ENCODE measurements at places on chromosomes 7 and 10.

- DNase-seq: no peak
Observed at GRCh38 chr7:50555594-50556140, 9.5 kb downstream of the DDC start.

- no peak for DNase-seq
Observed at GRCh38 chr7:33307205-33307604, 177.8 kb downstream of the BBS9 start.

GRCh38 chr10:15856328-15857015 is 3.8 kb downstream of the MINDY3 start:
- no peak for DNase-seq

DNA sequence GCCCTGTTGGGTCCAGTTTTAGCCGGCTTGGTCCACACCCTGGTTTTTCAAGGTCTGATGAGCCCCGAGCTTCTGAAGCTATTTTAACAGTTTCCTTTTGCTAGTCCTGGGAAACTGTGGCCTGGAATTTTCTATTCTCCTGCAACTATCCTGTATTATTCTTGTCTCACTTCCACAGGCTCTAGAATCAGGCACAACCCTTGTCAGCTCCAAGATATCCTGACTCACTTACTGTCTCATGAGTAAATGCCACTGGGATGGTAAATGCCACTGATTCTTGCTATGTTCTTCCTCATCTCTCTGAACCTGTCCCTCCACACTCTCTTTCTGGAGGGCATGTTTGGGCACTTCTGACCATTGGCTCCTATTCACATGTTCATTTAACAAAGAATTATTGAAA is 611.5 kb upstream of the IGFBP3 start:
- no peak for DNase-seq

DNA sequence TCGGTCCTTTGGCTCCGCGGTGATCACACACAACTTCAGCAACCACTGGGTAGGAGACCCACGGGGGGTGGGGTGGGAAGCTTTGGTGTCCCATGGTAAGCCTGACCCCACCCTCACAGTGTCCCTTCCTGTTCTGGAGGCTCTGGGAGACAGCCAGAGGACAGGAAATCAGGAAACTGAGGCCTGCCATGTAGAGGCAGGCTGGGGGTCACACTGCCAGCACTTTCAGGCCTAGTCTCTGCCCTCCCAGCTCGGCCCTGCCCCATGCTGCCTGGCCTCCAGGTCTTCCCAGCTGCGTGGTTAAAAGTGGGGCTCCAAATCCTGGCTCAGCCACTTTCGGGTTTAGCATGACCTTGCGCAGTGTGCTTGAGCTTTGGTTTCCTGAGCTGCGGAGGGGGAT is 10.9 kb downstream of the AQP1 start:
- DNase-seq: no peak

- no peak for DNase-seq
Observed at GRCh38 chr10:133526957-133527588, at the start of gene CYP2E1. CYP2E1 (plus strand) TSS chr10:133527363; CDS start chr10:133527396, 33 bp downstream.

DNA sequence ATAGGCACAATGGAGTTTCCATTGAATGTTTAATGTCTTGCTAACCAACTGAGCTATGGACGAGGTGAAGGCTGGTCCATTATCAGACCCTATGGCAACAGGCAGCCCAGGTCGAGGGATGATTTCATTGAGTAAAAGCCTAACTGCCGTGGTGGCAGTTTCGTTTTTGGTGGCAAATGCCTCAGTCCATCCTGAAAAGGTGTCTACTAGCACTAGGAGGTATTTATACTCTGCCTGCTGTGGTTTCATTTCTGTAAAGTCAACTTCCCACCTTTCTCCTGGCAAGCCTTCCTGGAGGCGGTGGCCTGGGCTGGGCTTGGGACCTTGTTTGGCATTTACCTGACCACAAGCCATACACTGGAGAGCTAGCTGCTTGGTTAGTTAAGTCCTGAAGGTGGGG is 75.8 kb downstream of the PRR15 start:
- no peak for DNase-seq

- DNase-seq: no peak
Observed at GRCh38 chr7:1013581-1013980, 30.6 kb downstream of the CYP2W1 start.

DNA sequence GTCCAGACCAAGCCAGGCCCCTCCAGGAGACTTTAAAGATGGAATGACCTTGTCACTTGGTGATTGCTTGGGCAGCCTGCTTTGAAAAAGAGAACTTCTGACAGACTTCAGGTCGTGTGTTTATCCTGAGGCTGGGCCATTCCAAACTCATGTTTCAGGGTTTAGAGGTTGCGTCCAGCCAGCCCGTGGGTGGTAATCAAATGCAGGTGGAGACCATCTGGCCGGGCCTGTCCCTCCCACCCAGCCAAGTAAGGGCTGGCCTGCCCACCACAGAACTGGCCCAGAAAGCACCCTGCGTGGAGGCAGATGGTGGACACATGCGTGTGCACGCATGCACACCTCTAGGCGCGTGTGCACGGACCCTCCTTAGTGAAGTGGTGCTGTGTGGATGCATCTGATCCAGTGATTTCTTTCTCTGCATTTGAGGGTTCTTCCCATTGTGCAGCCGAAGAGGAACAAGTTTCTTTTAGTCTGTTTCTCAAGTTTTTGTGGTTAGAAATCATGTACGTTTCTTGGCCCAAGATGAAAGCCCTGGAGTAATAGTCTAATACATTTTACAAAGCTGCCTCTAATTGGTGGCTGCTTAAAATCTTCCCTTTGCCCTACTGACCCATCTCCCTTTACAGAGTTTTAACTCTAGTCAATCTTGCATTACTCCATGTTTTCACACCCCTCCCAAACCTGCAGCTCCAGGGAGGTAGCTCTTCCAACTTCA is 43.0 kb downstream of the SUFU start:
- no peak for DNase-seq

GRCh38 chr7:104415700-104416099 is 87.3 kb downstream of the LHFPL3 start:
- no peak for DNase-seq

- no peak for DNase-seq
Observed at GRCh38 chr10:79102498-79102874, 33.7 kb downstream of the ZMIZ1 start.

DNA sequence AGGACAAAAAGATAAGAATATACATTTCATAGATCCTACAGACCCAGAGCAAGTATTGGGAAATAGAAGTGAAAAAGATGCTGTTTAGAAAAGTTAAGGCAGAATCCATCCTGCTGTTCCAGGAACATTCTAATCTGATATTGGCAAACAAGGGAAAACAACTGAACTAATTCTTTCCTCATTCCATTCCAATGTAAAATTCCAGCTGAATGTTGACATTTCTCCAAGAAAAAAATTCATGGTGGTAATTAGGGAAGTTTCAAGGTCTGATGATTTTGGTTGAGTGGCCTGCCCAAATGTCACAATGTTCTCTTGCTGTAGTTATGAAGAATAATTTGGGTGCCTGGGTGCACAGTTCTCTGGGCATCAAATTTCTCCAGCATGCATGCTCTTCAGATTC is 15.2 kb downstream of the PIP start:
- no peak for DNase-seq

GRCh38 chr10:659688-660141 is 29.8 kb downstream of the DIP2C start:
- no peak for DNase-seq

DNA sequence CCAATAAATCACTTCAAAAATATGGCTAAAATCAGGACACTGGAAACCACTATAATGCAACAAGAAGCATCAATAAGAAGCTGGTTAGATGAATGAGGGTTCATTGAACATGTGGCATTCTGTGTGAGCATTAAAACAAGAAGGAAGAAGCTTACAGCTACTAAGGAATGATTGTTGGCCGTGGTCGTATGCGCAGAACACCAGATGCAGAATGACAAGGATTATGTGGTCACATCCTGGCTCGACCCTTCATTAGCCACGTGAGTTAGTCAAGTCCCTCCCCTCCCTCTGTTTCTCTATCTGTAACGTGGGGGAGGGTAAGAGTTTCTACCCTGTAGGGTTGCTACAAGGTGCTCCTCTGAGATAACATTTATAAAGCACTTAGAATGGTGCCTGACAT is 174.3 kb downstream of the ADAM12 start:
- no peak for DNase-seq
